Progenitor cell of endocrine pancreas (in vitro differentiated cells): ENCODE measurements at places on chromosomes 6 and 20.

DNA sequence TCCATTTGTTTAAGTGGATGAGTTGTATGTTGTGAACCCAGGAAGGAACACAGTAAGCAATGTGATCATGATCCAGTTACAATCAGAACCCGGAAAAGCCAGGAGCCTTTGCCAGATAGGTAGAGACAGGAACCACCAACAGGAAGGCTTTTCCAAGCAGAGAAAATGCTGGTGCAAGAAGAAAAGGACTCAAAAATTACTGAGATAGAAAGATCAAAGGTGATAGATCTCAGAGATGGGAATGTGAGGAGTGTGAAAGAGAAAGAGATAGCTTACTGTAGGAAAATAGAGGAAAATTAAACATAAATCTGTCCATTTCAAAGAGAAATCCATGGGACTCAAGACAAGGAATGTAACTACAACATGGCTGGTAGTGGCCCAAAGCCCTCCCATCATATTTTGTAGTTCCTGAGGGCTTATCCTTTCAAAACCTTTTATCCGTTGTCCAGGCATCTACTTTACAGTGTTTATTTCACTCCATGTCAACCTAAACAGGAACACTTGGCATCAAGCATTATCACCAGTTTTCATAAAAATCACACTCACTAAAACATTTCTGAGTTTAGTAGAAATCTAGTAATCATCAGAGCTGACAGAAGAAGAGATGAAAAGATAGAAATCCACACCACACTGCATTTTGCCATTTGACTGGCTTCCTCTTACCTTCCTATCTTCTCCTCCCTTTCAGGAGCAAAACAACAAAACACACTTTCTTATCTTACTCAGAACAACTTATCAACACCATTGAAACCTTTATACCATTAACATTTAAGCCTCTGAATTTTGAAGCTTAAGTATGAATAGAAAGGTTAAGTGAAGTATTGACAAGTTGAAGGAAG is 44.5 kb upstream of the STXBP5 start:
- no peak for DNase-seq

DNA sequence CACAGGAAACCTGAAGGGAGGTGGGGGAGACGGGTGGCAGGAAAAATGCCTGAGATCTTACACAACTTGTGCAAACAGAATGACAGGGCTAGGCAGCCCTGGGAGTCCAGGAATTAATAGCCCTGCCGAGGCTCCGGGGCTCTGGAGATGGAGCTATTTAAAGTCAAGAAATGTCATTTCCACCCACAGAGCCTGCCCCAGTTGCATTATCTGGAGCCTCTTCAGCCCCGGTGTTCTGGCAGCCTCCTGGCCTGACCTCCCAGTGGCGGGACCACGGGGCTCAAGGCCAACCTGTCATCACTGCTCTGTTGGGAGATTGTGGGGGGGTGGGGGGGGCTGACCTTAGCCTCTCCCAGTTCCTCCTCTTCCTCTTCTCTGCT is 28.5 kb upstream of the SCUBE3 start:
- DNase-seq = no peak

GRCh38 chr20:11219192-11219591 is 545.4 kb upstream of the JAG1 start:
- no peak for DNase-seq

DNA sequence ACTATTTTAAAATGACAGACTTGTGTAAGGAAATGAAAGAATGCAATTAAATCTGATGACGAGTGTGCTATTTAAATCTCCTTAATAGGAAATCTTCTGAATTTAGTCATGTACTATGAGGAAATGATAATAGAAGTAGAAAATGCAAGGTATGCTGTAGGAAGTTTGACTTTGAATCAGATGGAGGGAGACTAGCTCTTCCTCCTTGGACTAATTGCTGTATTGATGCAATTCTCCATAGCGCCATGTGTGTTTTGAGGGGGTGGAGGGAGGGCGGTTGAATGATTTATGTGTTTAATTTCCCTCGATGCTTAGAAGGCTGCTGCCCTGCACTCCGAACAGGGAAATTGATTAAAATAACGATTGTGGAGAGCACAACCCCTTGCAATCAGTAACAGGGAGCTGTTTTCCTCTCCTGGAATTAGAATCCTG is 214.4 kb upstream of the PRND start:
- DNase-seq = no peak

DNA sequence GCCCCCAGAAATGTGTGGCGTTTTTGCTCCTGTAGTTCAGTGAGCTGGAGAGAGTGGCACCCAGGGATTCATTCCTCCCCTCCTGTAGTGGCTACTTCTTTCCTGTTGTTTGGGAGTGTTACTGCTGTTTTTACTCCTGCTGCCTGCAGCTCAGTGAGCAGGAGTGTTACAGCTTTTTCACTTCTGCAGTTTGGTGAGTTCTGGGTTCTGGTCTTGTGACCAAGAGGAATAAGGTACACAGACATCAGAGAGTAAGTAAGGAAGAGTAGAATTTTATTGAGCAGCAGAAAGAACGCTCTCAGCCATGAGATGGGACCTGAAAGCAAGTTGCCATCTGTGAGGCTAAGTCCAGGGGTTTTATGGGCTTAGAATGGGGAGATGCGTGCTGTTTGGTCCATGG is 966.3 kb upstream of the CITED2 start:
- no peak for DNase-seq
